Mesothelial cell of epicardium (in vitro differentiated cells): ENCODE measurements at places on chromosomes 6 and 20.

- DNase-seq, result no peak
Observed at GRCh38 chr20:40241596-40242343, 447.3 kb downstream of the MAFB start.

GRCh38 chr6:109303640-109304283, 78.5 kb downstream of the CD164 start:
- DNase-seq, result no peak

DNA sequence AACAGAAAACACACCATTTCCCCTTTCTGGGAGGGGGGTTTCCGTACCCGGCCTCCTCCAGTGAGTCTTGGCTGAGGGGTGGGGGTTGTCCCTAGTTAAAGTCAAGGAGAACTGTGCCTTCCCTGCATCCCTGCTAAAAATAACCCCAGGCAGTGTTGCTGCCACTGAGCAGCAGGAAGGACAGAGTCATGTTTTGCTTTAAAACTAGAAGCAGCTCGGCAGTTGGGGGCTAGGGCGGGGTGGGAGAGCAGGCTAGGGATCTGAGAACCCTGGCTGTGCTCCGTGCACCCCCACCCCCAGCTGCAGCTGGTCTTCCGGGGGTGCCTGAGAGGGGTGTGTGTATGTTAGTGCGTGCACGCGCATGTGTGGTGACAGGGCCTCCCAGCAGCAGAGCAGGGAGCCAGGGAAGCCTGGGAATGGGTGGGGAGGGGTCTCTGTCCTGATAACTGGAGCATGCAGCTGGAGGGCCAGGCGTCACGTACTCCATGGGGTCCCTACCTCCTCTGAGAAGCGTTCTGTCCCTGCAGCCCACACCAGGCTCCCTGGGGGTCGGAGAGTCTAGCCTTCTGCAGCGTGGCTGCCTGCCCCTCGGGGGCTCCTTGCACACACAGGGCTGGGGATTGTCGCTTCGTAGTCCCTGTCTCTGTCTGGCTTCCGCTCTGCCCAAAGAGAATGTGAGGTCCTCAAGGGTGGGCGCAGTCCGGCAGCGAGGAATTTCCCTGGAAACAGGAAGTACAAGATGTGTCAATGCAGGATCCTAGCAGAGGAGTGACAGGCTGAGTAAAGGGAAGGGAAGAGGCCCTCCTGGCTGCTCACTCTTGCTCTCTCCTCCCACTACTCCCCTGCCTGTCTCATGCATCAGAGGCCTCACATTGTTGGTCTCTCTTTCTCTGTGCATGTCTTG, 16.8 kb upstream of the ARMC12 start:
- DNase-seq, result no peak

GRCh38 chr6:134495203-134495889, 177.4 kb upstream of the SGK1 start:
- DNase-seq, result no peak

GRCh38 chr6:13814176-13814937, at the start of gene MCUR1:
MCUR1 (minus strand) TSS chr6:13814557; CDS start chr6:13814429, 128 bp downstream.
- DNase-seq, result peak; percentile 81

GRCh38 chr6:6412221-6412620, 91.8 kb upstream of the F13A1 start:
- no peak for DNase-seq

DNA sequence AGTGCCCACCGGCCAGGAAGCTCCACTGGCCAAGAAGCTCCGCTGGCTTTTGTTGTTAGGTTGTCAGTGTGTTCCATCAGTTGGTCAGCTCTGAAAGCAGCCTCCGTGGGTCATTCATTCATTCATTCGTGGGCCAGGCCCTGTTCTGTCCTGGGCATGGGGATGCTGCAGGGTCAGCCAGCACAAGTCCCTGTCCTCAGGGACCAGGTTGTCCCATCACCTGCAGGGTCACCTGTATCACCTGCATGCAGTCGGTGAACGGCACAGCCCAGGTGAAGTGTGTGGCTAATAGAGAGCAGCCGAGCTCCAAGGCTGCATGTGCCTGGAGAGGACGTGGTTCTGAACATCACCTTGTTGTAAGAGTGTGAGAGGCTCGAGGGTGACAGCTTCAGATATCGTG, 403.5 kb downstream of the CDH4 start:
- DNase-seq, result no peak

GRCh38 chr6:1689141-1689540, 79.4 kb downstream of the FOXC1 start:
- DNase-seq, result no peak

DNA sequence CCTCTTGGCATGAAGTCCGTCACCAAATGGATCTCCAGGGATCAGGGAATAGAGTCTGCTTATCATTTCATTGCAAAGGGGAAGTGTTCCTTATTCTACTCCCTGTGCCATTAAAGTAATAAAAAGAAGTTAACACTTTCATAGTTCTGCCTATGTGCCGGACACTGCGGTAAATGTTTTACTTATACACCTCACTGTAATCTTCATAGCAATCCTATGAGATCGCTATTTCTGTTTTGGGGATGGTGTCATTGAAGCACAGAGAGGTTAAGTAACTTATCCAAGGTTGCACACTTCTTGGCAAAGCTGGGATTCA, 177.7 kb downstream of the TSHZ2 start:
- no peak for DNase-seq

- no peak for DNase-seq
Observed at GRCh38 chr6:157126183-157127098, 196.9 kb downstream of the TMEM242 start.

GRCh38 chr6:151914484-151914883, 107.0 kb downstream of the ESR1 start:
- no peak for DNase-seq

DNA sequence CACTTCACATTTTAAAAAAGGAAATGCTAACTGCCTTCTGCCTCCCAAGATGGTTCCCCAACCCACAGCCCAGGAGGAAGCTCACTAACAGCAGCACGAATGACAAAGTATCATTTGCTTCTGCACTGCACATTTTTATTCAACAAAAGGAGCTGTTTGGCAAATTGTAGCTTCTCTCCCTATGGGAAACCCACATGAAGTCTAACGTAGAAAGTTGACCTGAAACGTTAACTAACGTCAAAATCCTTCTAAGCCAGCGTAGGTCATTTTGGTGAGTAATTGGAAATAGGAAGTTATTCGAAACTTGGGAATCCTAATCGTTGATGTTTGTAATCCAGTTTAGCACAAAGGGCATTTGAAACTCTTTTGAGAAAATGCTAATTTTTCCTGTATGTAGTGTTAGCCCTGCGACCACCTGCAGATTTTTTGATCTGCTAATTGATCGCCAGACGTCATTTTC, 2.9 kb downstream of the SALL4 start:
- DNase-seq, result no peak

- no peak for DNase-seq
Observed at GRCh38 chr20:35257175-35257909, 20.6 kb downstream of the MMP24OS start.

- no peak for DNase-seq
Observed at GRCh38 chr20:11724097-11724496, 193.6 kb upstream of the BTBD3 start.

GRCh38 chr6:29146179-29146578, 24.5 kb upstream of the OR2J2 start:
- DNase-seq, result no peak

DNA sequence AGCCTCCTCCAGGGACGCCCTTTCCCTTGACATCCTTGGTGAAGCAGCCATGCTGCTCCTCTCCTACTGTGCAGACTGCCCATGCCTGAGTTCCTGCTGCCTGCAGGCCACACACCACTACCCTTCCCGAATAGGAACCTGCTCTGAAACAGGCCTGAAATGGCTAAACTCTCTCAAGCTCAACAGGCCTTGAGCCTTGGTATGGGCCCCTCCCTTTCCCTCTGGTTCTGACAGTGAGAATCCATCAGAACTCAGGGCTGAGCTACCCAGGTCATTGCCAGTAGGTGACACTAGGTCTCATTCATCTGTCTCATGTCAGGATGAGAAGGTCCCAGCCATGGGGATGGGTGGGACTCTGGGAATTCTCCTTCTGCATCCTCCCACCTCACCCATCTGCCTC, 25.7 kb downstream of the RAET1L start:
- no peak for DNase-seq

DNA sequence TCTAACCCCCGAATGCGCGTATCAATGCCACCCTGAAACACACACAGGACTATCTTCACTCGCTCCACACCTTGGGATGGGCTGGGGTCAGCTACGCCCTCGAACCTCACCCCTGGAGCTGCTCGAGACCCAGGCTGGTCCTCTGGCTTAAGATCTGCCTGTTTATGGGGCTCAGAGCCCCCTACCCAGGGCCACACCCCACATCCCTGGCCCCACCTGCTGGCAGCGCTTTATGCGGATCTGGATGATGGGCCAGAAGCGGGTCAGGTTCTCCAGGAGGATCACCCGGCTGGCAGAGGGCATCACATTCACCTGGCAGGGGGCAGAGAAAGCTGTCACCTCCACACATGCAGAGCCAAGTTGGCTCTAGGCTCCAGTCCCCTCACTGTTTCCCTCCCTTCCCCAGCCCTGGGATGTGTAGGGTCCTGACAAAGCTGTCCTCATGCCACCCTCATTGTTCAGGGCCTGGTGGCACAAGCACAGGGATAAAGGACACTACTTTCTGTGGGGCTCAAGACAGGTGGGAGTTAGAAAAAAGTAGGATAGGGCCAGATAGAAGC, 8.2 kb downstream of the CUL7 start:
- DNase-seq, result no peak

DNA sequence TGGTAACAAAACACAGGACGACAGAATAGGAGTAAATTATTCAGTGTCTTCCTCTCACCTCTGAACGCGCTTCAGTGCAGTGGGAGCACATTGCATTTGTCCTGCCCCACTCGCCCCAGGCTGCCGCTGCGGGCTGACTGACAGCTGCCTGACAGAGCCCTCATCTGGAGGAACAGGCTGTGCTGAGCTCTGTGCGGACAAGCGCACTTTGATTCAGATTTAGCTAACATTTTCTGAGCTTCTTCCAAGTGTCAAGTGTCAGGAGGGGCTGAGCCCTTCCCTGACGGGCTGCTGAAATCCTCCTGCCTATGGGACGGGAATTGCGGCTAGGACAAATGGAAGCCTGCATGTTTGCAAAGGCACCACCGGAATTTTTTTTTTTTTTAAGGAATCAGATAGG, 383.0 kb upstream of the CDH4 start:
- DNase-seq, result no peak

- no peak for DNase-seq
Observed at GRCh38 chr6:48990739-48991138, 472.3 kb downstream of the MMUT start.
